NCI-H226 (cell line): ENCODE measurements at places on chromosomes 13 and 19.

DNA sequence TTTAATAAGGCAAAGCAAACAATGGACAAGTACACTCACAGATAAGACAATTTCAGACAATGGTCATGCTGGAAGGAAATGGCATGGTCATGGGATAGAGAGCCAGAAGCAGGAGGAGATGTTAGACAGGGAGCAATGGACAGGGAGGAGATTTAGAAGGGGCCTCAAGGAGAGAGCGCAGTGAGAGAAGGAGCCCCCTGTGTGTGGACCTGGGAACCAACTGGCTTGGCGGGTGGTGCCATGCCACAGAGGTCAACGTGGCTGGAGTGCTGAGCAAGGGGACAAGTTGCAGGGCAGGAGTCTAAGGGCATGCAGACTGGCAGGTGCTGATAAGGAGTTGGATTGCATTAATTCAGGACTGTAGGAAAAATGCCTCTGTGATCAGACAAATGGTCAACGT, 75.3 kb upstream of the UQCRFS1 start:
- DNase-seq: no peak

DNA sequence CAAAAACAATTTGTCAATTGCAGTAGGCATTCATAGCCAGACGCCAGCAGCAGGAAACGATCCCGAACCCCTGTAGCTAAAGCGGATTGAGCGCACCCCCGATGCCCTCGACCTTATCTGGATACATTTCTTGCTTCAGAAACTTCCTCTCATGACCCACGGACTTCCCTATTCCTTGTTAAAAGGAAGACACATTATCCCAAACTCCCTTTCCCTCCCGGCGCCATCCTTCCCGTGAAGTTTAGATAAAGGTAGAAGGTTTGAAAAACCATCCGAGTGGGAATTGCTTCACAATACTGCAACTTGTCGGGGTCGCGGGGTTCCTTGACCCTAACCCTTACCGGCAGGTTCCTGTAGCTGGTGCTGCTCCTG, 977 bp downstream of the PCDH20 start:
- DNase-seq: no peak

DNA sequence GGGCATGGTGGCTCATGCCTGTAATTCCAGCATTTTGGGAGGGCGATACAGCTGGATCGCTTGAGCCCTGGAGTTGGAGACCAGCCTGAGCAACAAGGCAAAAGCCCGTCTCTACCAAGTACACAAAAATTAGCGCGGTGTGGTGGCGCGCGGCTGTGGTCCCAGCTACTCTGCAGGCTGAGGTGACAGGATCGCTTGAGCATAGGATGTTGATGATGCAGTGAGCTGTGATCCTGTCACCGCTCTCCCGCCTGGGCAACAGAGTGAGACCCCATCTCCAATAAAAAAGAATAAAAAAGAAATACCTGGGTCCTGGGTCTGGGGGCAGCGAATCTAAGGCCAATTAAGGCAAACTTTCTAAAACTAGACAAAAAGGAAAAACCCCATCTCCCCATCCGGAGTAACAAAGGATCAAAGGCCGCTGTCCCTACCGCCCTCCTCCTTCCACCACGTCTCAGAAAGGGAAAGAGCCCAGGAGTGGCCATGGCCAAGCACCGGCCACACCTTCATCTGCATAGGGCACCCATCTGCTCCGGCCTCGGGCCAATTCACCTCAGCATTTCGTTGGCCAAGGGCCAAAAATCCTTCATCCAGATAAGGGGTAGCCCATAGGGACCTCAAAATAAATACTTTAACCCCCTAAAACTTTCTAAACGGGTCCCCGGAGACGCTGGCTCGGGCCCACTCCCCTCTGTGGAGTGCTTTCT, 851 bp downstream of the ZNF320 start:
- peak; percentile 31 for DNase-seq

DNA sequence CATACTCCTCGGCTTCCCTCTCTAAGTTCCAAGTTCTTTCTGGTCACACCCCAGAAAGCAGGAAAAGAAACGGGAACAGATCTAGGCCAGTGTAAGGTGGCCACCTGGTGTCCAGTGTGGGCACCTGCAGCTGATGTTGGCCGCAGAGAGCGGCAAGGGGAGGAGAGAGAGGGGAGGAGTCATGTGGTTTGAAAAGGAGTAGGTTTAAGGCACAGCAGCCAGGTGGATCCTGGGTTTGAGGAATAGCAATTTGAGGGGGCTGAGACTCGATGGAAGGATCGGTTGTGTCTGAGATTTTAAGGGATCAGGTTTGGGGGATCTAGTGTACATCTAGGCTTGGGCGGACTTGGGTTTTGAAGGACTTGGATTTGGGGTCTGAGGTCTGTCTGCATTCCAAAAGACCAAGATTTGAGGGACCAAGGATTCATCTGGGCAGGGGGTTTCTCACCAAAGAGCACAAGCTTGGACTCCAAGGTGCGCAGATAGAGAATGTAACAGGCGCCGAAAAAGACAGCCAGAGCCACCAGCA, 1.2 kb downstream of the RABAC1 start:
- DNase-seq: peak; percentile 81

DNA sequence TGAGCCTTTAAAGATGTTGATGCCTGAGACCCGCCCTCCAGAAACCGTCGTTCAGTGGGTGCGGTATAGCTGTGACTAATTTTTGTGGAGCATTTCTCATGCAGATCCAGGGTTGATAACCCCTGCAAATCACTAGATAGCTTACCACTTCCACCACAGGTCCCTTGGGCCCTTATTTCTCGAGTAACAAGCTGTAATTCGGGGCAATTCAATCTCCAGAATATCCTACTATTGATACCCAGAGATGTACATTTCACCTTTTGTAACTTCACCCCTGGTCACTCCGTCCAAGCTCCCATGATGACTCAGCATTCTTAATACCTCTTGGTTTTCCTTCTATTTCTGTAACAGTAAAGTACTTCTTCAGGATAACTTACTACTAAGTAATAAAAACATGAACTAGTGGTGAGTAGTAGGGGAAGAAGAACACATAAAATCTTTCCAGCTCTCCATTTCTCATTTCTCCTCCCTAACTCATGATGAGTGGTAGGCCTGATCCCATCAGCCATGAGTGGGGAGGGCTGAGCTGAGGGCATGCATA, 71.9 kb upstream of the UBL3 start:
- DNase-seq: no peak
